Cardiac septum (tissue), 1 donor: ENCODE measurements at places on chromosomes 1 and 21. TPM values are rescaled to one million over a fixed set of nuclear protein-coding genes. Genes with fewer than 3 reads are reported as not detected.
A peak's percentile ranks its signal among the peaks of the same experiment; 100 is the strongest.

The IPO9 gene
- 24.7 TPM for total RNA-seq

The MEX3A gene
- 0.24 TPM for total RNA-seq

The S100A1 gene
- 1,915 TPM for total RNA-seq

The S100A9 gene
- total RNA-seq: 91.9 TPM

The GJC2 gene
- total RNA-seq: 1.6 TPM

The CXADR gene
- total RNA-seq: 23.8 TPM

The CFAP74 gene
- not detected for total RNA-seq

The SLC16A4 gene
- total RNA-seq: 2.3 TPM

The NR1I3 gene
- not detected for total RNA-seq

GRCh38 chr1:184199438-184200085, 148.0 kb downstream of the TSEN15 start:
- DNase-seq: no peak

GRCh38 chr21:33403786-33404585, 773 bp downstream of the IFNGR2 start:
- DNase-seq: peak; percentile 81

- no peak for DNase-seq
Measured at GRCh38 chr1:115314092-115314491, 24.0 kb downstream of the NGF start.

- no peak for DNase-seq
Measured at GRCh38 chr1:223628233-223629125, 37.0 kb downstream of the CAPN8 start.

- no peak for DNase-seq
Measured at GRCh38 chr1:207191776-207192175, 87.7 kb downstream of the C4BPA start.

- DNase-seq: no peak
Measured at GRCh38 chr1:201063145-201063544, 39.6 kb upstream of the KIF21B start.

DNA sequence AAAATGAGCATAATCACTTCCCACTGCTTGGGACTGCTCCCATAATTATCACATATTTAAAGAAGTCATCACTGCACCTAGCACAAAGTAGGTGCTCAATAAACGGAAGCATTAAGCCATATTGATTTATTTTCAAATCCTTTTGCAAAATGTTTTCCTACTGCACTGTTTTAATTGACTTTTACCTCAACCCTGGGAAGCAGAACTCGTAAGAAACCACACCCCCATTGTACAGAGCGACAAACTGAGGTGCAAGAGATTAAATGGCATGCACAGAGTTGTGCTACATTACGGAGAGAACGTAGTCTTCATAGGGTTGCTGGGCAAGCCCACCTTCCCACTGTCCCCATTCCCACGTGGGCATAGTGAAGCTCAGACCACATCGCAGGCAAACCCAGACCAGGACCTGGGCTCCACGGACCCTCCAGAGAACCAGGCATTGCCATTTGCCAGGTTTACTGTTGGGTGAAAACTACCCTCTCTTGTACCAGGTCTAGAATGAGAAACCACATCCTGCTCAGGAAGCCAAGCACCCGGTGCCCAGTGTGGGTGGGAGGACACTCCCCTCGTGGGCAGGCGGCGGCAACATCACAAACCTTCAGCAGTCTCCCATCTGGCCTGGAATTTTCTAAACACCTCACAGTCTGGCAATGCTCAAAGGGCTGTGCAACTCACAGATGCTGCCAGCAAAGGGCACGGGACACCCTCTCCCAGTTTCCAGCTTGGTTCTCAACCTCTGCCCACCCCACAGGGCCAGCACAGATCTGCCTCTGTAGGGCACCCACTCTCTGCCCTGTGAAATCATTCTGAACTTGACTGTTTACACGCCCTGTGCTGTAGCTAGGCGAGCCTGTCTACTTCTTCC, 8.2 kb downstream of the IFFO2 start:
- DNase-seq: no peak

GRCh38 chr1:41455479-41456332, 28.8 kb downstream of the EDN2 start:
- peak; percentile 90 for DNase-seq

GRCh38 chr1:19042675-19043578, 86.5 kb upstream of the IFFO2 start:
- DNase-seq: peak; percentile 44

GRCh38 chr1:162498496-162498810, 835 bp downstream of the UHMK1 start:
- no peak for DNase-seq

DNA sequence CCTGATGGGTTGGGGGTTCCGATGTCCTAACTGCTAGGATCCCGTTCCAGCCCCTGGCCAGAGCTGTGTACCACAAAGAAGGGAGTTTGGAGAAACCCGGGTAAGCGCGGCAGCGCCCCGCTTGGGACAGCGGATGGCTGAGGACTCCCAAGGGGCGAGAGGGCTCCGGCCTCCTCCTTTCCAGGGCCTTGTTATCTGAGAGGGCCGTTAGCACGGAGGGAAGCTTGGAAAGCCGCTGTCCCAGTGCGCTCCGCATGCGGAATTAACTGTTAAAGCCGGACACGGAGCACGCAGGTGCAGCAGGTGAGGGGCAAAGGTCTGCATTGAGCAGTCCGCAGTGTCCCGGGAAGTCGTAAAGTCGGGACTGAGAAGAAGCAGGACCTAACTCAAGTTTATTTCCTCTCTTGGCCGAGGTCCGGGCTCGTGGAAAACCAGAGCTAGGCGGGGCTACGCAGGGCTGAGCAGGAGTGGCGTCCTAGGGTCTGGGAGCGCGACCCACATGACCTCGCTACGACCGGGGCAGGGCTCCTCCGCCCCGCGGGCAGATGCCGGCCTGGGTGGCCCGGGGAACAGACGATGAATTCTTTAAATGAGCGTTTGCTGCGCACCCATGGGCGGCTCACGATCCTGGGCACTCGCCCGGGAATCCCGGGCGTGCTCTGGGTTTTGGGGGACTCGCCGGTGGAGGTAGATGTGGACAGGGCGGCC, 4.5 kb downstream of the LHX4 start:
- peak; percentile 74 for DNase-seq

GRCh38 chr1:62271134-62271533, 48.1 kb downstream of the KANK4 start:
- DNase-seq: no peak

DNA sequence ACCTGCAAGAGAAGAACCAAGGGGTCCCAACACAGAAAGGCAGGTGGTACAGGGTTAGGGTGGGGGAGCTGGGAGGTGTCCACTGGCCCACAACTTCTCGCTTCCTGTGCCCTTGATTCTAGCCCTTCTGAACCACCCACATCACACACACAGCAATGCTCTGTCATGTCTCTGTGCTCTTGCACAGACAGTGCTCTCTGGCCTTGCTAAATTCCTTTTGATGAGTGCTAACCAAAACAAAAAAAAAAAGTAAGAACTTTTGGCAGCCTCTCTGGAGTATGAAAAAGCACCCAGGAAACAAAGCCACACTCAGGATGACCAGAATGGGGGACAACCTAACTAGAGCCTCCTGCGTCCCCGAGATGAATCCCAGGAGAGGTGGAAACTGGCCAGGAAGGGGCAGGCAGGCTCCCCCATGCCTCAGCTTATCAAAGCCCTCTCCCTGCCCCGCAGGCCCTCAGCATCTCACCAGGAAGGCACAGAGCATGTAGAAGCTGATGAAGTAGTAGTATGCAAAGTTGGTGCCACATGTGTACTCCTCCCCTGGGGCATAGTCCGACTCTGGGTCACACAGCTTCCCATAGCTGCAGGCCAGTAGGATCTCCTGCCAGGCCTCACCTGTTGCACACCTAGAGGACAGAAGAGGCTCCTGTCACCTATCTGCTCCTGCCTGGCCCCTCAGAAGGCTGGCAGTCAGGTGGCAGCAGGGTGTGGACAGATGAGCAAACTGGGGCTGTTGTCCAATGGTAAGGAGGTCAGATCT, 27.2 kb upstream of the KIF21B start:
- DNase-seq: no peak

- DNase-seq: no peak
Measured at GRCh38 chr21:32094804-32095203, 184.0 kb downstream of the MIS18A start.

DNA sequence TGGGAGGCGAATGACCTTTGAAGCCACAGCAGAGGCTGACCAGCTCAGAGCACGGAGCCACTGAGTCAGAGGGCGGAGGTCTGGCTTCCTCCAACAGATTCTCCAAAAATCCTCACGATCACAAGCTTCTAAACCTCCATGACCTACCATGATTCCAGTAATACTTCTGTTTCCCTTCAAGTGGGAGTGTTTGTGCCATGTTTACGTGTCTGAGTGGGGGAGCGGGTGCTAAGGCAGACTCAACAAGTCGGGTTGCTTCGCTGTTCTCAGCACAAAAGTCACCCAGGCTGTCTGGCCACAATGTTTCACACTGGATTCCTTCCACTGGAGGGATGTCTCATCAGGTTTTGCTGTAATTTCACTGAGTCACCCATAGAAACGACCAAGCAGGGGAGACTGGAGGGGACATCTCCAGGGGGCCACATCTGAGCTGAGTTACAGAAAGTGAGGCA, 86.2 kb downstream of the SLC66A1 start:
- DNase-seq: no peak

DNA sequence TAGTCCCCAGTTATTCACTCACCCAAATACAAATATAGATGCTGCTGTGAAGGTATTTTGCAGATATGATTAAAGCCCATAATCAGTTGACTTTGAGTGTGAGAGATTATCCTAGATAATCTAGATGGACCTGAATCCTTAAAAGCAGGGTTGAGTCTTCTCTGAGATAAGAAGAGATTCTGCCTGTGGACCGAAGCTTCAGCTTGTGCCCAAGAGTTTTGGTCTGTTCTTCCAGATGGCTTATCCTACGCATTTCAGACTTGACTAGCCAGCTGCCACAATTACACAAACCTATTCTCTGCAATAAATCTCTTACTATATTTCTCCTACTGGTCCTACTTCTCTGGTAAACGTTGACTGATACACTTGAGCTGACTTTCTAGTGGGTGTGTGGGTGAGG, 145.1 kb downstream of the KCNJ6 start:
- DNase-seq: no peak

- no peak for DNase-seq
Measured at GRCh38 chr1:39671793-39672550, at the start of gene NT5C1A. Gene NT5C1A (minus strand): TSS chr1:39672107. CDS start chr1:39672038, 69 bp downstream.

DNA sequence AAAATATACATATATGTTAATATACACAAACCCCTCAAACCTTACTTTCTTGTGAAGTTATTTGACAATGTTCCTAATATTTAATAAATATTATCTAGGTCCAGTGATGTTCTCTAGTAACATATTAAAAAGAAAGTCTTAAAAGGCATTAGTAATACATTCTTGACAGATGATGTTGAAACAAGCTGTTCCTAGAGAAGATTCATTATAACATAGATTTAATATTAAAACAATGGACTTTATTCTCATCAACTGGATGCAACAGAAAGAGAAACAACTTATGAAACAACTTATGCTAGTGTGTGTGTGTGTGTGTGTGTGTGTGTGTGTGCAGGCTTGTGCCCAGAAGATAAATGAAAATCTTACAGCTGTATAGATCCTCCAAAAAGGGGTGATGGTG, 68.5 kb upstream of the PLXNA2 start:
- DNase-seq: no peak

DNA sequence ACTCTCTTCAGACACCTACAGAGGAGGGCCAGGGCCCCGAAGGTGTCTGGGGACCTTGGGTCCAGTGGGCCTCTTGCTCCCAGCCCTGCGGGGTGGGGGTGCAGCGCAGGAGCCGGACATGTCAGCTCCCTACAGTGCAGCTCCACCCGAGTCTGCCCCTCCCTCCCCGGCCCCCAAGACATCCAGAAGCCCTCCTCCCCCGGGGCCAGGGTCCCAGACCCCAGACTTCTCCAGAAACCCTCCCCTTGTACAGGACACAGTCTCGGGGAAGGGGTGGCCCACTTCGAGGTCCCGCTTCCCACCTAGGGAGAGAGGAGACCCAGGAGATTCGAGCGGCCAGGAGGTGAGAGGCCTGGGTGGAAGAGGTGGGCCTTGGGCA, 3.7 kb downstream of the ADAMTSL4 start:
- no peak for DNase-seq

GRCh38 chr1:217562229-217562878, 68.5 kb downstream of the GPATCH2 start:
- no peak for DNase-seq

DNA sequence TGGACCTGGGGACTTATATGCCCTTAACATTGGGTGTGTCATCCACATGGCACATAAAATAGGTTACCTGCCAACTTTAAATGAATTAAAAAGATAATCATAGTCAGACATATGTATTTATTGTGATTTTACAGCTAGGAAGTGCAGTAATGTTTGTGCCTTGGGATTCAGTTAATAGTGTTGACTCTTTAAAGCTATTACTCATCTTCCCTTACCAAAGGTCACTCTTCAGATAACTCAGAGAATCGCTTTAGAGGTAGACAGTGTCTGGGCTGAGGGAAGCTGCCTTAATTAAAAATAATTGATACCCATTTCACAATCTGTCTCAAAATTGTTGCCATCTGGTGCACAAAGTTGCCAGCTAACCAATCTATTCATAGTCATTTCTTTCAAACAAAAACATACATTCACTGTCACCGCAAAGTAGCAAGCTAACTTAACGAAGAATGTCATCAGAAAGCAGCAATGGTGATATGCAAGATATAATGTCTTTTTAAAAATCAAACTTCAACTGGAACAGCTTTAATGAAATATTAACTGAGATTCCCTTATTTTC, 3.0 kb upstream of the KRTAP15-1 start:
- DNase-seq: no peak

- DNase-seq: no peak
Measured at GRCh38 chr1:54408147-54409066, 2.2 kb upstream of the SSBP3 start.

DNA sequence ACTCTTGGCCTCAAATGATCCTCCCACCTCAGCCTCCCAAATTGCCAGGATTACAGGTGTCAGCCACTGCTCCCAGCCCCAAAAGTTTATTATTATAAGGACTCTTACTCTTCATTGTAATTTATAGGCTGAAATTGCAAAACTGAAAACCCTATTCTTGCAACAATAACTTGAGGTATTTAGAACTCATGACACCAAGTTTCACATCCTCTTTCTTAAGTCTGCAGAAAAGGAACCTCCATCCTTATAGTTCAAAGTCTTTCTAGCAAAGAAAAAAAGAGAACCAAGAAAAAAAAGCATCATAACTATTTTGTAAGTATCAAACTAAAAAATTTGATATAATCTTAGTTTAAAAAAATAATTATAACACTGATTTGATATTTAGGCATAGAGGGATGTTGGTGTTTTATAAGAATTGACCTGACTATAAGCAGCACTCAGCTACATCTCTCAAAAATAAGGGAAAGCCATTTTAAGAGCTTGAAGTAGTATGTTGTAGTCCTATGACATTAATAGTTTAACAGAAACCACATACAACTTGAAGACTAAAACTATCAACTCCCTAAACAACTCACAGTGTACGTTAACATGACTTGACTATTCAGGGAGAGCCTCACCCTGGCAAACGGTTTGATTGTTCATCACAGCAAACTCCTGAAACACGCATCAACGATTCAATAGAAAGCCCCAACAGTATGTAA, 122.4 kb downstream of the AKT3 start:
- no peak for DNase-seq

- DNase-seq: no peak
Measured at GRCh38 chr1:115900856-115901255, 59.9 kb upstream of the NHLH2 start.

GRCh38 chr1:39494671-39495410, 3.4 kb downstream of the BMP8A start:
- no peak for DNase-seq

- no peak for DNase-seq
Measured at GRCh38 chr1:40861224-40862003, 749 bp downstream of the CITED4 start.
